ENCODE measurements at places on chromosomes 4 and X.

GRCh38 chrX:30313322-30313721 is 4.1 kb upstream of the NR0B1 start:
- DNase-seq: no peak

DNA sequence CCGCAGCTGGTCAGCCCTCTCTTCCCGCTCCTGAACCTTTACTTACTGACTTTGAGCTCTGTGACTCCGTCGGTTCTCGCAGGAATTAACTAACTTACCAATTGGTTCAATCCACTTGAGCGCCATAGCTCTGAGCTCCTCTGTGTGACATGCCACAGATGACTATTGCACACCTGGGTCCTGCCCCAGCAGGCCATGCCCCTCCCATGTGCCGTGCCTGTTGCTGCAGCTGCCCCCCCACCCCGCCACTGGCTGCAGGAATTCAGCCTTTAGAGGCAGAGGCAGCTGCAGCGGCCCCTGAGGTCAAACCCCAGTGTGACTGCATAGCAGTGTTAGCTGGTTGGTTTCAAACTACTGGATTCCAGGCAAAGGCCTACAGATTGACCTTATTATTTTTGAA is 70.6 kb downstream of the MTMR1 start:
- no peak for DNase-seq

DNA sequence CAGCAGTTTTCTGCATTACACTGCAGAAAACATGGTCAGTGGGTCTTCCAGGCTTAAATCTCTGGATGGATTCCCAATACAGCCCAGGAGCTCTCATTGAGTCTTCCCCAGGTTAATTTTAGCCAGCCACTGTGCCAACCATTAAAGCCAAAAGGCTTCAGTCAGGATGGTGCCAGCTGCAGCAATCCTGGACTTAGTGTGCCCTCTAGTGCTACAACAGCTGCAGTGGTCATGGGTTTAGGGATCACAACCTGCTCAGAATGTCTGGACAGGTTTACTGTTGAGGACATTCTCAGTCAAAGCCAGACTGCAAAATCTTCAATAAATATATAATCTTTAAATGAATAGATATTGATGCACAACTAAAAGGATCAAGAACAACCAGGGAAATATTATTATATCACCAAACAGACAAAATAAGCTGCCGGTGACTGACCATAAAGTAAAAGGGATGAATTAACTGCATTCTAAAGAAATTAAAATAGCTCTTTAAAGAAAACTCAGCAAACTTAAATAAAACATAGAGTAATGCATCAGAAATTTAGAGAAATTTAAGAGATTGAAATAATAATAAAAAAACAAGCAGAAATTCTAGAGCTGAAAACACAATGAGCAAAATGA is 639.9 kb downstream of the SPOCK3 start:
- no peak for DNase-seq

DNA sequence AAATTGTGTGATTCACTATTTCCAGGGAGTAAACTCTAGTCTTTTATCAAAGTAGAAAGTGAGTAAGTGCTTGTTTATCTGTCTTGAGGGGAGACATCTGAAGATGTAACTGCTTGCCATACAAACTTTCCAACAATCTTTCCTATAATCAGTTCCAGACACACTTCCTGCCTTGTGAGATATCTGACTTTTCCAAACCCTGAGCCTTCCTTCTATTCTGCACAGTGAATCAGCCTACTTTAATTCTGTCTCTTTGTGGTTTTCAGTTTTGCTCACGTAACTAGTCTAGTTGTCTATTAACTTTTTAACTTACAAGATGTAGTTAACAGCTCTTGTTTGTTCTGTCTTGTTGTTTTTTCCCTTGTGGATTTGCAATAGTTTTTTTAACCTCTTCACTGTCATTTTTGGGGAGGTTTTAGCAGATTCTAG is 947.8 kb downstream of the C4orf33 start:
- no peak for DNase-seq

- no peak for DNase-seq
Observed at GRCh38 chr4:31984872-31985271, 1264.7 kb downstream of the PCDH7 start.

DNA sequence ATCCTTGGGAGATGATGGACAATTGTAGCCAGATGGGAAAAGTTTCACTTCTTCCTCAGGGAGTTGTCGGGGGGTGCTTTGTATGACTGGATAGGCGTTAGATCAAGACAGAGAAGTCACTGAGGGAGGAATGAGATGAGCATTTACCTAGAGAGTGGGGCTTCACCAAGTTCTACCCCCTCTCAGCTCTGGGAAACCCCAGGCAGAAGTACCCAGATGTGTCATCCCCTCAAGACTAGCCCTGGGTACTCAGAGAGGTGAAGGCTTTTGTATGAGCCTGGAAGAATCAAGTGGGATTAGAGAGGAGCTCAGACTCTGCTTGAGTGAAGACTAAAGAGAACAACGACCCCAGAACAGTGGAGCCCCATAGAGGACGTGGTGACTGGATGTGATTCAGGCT is 1.9 kb downstream of the MAGEB1 start:
- DNase-seq: no peak

- no peak for DNase-seq
Observed at GRCh38 chrX:135345107-135345589, 35.9 kb downstream of the ETDC start.

DNA sequence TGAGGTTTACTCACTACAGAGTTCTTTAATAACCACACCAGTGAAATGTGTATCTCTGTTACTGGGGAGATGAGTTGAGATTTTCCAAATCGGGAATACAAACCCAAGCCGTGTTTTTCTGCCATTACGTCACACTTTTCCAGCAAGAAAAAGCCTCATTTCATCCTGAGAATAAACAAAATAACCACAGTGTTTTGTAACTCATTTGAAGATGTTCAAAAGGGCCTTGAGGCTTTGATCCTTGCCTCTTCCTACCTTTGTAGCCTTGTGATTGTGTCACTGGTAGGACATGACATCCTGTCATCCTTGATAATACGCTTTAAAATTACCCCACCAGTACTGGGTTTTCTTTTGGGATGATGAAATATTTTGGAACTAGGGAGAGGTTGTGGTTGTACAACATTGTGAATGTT is 2.9 kb downstream of the USP11 start:
- DNase-seq: no peak

GRCh38 chr4:124997991-124998390 is 285.5 kb upstream of the ANKRD50 start:
- DNase-seq: no peak

GRCh38 chrX:12319992-12320391 is 181.7 kb downstream of the FRMPD4 start:
- DNase-seq: no peak

DNA sequence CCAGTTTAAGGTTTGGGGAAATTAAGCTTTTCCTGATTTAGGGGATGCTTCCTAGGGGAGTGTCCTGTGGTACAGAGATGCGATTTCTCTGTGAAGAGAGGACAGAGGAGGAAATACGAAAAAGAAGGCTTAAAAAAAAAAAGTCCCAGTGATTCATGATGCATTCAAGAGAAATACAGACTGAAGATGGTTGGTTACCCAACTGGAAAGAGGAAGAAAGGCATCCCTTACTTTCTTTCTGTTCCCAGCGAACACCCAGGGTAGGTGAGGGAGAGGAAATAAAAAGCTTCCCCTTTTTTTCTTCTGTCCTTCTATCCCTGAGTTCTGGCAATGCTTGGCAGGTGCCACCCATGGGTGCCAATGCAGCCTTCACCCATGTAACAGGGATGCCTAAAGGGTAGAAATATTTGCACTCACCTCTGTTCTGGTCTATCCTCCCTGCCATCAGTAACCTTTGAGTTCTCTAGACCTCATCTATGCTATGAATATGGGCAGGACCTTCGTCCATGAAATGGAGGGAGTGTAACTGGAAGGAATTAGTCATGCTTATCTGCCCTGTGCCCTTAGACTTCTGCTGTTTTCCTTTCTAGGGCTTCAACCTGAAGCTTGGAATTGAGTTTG is 230.1 kb upstream of the GALNTL6 start:
- DNase-seq: no peak

- no peak for DNase-seq
Observed at GRCh38 chrX:13383907-13384306, 64.1 kb upstream of the ATXN3L start.

DNA sequence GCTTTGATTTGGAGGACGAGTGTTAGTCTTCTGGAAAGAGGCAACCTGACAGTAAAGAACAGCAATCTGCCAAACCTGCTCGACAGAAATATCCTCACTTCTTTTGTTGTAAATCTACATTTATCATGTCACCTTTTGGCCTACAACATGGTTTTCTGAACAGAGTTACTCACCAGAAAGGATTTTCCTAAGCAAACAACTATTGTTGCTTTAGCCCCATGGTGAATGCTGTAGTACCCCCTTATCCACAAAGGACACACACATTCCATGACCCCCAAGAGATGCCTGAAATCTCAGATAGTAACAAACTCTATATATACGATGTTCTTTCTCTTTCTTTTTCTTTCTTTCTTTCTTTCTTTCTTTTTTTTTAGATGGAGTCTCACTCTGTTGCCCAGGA is 42.7 kb downstream of the TMEM150C start:
- DNase-seq: no peak

GRCh38 chrX:3216581-3217180 is 129.8 kb downstream of the MXRA5 start:
- no peak for DNase-seq

- no peak for DNase-seq
Observed at GRCh38 chr4:68463796-68464195, 16.5 kb downstream of the TMPRSS11E start.

DNA sequence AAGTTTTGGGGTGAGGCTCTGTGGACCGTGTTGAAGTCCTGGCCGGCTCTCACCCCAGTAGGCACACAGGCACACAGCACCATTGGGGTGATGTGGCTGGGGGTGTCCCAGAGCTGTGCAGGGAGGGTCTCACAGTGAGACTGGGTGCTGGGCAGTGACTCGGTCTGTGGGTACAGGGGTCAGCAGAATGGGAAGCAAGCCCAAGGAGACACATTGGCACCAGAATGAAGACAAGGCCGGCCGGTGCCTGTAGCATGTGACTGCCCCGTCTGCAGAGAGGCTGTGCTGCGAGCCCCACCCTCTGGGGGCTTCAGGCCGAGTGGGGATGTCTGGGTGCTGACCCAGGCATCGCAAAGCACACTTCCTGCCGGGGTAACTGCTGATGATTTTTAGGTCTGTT is 5.2 kb downstream of the MAEA start:
- no peak for DNase-seq

GRCh38 chr4:22515888-22516541 is at the start of gene ADGRA3:
Gene ADGRA3 (minus strand): TSS chr4:22516066. CDS start chr4:22515784, 282 bp downstream.
- DNase-seq: no peak

- DNase-seq: no peak
Observed at GRCh38 chr4:83866834-83867621, 331.1 kb downstream of the GPAT3 start.

- no peak for DNase-seq
Observed at GRCh38 chrX:121032531-121032930, 14.9 kb upstream of the GLUD2 start.
